ENCODE measurements at places on chromosomes 2 and 18. TPM values are rescaled to one million over a fixed set of nuclear protein-coding genes. Genes with fewer than 3 reads are reported as not detected.

FAM237A gene
- not detected for total RNA-seq

AQP12B gene
- total RNA-seq, result not detected

MOGAT1 gene
- total RNA-seq, result not detected

SERPINB11 gene
- total RNA-seq, result not detected

GRCh38 chr18:37598966-37599896, 33.6 kb upstream of the CELF4 start:
- H3K27me3 ChIP-seq, result no peaks in the 10 kb centered on the region
- no peaks in the 10 kb centered on the region for H3K4me1 ChIP-seq
- H3K36me3 ChIP-seq, result no peaks in the 10 kb centered on the region
- DNase-seq, result no peak
- H3K4me3 ChIP-seq, result no peak overlapping the region

UGT1A6 gene
- total RNA-seq, result not detected

DNA sequence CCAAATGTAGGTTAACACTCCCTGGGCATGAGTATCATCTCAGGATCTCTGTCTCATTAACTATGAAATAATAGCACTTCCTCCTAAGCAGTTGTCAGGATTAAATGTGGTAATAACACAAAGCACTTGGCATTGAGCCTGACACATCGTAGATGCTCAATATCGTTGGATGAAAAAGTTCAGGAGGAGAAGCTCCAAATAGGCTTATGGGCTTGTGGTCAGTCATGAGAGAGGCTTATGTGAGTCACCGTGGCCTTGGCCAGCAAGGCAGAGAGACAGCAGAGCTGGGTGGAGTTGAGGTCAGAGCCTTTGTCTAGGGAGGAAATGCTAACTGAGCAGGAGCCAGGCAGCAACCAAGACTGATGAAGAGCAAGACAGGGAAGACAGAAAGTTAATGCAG, 68.3 kb upstream of the PPM1B start:
- DNase-seq, result no peak
- H3K27ac ChIP-seq, result no peak overlapping the region
- no peaks in the 10 kb centered on the region for H3K36me3 ChIP-seq
- no peak overlapping the region for H3K4me3 ChIP-seq
- peaks cover 4% of the 10 kb centered on the region for H3K27me3 ChIP-seq
- H3K4me1 ChIP-seq, result peaks cover 29% of the 10 kb centered on the region

EMILIN1 gene
- 0.64 TPM for total RNA-seq

AOX1 gene
- total RNA-seq, result 0.22 TPM

SLC9A4 gene
- 0.10 TPM for total RNA-seq

BMP10 gene
- total RNA-seq, result not detected

Data from activated CD4-positive, alpha-beta T cell treated with anti-CD3 and anti-CD28 coated beads, Interleukin-2, amount 10 ng/mL, durations not matched to agents 7 days and 5 days (primary cell).